ENCODE measurements at places on chromosomes 3 and 15.
A peak's percentile ranks its signal among the peaks of the same experiment; 100 is the strongest.

DNA sequence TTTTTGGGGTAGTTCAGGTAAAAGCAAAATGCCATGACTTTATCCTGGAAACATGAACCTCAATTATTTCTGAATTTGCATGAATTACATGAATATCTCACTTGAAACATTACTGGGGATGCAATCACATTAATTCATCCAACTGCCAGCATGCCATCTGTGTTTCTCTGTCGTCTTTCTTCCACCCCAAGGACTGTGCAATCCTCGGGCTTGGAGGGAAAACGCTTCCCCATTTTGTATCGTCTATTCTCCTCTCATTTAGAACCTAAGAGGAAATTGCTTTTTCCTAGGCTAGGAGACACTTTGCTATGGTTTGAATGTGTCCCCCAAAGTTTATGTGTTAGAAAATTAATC lies 109.4 kb downstream of the SQOR start:
- DNase-seq = no peak

GRCh38 chr15:76147906-76148570 lies 88.3 kb downstream of the TMEM266 start:
- peak; percentile 13 for DNase-seq

- DNase-seq = no peak
These were observed 260.6 kb downstream of the MEX3B start for GRCh38 chr15:81785181-81785580.

GRCh38 chr15:92062505-92062904 lies 209.0 kb downstream of the SLCO3A1 start:
- DNase-seq = no peak

- DNase-seq = no peak
These were observed 73.7 kb upstream of the WDR72 start for GRCh38 chr15:53833134-53833624.

- no peak for DNase-seq
These were observed 110.2 kb downstream of the RORA start for GRCh38 chr15:61118885-61119284.

DNA sequence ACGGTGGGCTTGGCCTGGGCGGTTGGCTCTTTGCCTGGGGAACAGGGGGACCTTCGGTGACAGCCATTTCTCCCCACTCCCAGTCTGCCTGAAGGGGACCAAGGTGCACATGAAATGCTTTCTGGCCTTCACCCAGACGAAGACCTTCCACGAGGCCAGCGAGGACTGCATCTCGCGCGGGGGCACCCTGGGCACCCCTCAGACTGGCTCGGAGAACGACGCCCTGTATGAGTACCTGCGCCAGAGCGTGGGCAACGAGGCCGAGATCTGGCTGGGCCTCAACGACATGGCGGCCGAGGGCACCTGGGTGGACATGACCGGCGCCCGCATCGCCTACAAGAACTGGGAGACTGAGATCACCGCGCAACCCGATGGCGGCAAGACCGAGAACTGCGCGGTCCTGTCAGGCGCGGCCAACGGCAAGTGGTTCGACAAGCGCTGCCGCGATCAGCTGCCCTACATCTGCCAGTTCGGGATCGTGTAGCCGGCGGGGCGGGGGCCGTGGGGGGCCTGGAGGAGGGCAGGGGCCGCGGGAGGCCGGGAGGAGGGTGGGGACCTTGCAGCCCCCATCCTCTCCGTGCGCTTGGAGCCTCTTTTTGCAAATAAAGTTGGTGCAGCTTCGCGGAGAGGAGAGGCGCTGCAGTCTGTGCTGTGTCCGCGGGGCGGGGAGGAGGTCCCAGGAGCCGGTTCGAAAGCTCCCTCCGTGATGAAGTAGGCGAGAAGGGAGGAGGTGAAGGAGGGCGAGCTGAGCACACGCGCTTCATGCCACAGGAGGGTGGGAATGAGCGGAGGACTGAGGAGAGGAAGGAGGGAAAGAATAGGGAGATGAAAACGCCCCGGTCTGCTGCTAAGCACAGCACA lies 9.6 kb downstream of the CLEC3B start:
- DNase-seq = no peak

- no peak for DNase-seq
These were observed 24.9 kb downstream of the SIAH2 start for GRCh38 chr3:150737874-150738679.

DNA sequence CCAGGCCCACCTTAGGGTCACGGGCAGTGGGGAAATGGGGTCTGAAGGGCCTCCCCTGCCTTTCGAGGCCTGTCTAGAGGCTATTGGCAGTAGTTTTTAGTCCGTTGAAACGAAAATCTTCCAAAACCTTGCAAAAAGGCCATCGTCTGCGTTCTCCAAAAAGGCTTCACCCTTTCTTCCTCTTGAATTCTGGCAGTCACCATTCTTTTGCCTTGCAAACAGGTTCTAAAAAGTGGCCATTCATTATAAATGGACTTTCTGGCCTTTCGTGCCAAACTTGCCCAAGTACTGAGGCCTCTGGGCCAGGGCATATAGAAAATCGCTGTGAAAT lies 367 bp upstream of the TARS3 start:
- DNase-seq = no peak

DNA sequence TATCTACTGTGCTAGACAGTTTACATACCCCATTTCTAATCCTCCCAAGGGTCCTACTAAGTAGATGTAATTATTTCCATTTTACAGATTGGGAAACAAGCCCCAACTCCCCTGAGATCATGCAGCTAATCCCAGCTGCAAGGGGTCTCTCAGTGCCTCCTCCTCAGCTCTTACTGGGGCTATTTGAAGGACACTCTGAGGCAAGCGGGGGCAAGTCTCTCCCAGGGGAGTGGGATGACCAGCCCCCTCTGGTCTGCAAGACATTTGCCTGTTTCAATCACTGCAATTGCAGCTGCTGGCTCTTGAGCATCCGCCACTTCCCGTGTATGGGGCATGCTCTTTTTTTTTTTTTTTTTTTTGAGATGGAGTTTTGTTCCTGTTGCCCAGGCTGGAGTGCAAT lies 11.4 kb downstream of the LAMP3 start:
- peak; percentile 96 for DNase-seq

DNA sequence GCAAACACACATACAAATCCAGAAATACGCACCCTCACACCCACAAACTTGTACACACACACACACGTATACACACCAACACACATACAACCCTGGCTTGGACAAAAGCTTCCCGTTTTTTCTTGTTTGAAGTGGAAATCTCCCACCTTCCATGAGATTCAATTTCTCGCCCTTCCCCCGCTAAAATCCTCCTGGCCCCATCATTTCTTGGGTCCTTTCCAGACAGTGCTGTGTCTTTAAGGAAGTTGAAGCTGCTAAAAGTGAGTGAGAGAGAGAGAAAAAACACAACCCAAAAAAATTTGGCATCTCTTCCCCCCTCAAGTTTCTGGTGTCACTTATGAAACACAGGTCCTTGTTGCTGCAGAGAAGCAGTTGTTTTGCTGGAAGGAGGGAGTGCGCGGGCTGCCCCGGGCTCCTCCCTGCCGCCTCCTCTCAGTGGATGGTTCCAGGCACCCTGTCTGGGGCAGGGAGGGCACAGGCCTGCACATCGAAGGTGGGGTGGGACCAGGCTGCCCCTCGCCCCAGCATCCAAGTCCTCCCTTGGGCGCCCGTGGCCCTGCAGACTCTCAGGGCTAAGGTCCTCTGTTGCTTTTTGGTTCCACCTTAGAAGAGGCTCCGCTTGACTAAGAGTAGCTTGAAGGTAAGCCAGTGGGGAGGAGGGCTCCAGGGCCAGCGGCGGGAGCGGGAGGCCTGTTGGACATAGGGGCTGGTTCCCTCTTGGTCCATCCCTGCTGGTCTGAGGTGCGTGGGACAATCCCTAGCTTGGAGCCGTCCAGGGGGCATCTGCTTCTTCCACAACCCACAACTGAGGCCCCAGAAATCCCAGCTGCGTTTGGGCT lies at the start of gene ISLR:
Gene ISLR, plus strand, starts transcription at position 331 of the 839 bp plus-strand sequence. CDS start 1,149 bp downstream, outside the sequence.
- DNase-seq = no peak

- DNase-seq = no peak
These were observed 82.3 kb downstream of the ST6GAL1 start for GRCh38 chr3:187012609-187013051.

GRCh38 chr3:16395212-16395611 lies 118.3 kb downstream of the RFTN1 start:
- DNase-seq = no peak

GRCh38 chr3:138329127-138329983 lies at the start of gene NME9:
Gene NME9 (minus strand): TSS chr3:138329851. CDS start chr3:138329335, 516 bp downstream.
- peak; percentile 96 for DNase-seq

- no peak for DNase-seq
These were observed 2.7 kb upstream of the WNT5A start for GRCh38 chr3:55489798-55490132.

DNA sequence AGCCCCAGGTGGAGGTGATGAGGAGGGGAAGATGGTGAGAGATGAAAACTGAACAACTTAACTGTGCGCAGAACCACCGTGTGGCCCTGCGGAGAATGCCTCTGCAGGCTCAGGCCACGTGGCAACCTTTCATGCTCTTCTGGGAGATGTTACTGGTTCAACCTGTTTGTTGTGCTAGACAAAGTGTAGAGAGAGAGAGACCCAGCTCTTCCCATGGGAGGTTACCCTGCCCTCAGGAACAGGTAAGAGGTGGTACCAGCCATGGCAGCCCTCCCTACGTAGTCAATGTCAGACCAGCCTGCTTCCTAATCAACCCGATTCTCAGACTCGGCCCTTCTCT lies 37.0 kb upstream of the HACD2 start:
- DNase-seq = no peak

- DNase-seq = peak; percentile 1
These were observed 364.9 kb upstream of the RBMS3 start for GRCh38 chr3:28915741-28916500.

GRCh38 chr3:45781271-45781670 lies 15.1 kb downstream of the SLC6A20 start:
- no peak for DNase-seq

DNA sequence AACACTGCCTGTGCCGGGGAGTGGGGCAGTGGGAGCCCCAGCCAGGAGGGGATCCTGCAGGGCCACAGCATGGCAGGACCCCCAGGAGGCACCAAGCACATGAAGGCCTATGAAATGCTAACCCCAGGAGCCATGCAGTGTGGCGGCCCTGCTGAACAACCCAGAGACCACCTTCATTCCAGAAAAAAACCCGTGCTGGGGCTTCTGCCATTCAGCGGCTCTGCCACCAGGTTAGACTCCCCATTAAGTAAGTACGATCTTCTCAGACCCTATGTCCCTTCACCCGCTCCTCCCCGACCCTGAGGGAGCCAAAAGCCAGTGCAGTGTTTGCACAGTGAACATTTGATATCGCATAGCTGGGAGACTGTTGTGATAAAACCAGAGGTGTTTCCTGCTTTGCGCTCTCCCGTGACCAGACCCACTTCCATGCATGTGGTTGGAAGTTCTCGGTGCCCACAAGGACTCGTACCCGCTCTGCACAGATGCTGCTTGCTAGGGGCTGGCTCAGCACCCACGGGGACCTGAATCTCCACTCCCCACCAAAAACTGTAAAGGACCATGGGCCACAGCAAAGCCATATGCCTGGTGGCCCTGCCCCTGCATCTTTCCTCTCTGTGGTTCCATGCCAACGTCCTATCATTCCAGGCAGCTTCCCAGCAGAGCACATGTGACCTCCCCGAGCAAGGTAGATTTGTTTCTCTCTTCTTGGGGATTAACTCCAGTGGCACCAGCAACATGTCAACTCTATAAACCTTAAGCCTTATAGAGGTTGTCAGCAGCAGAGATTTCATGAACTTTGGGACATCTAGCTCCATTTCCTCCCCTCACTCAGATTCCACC lies 5.3 kb downstream of the PLA2G4D start:
- no peak for DNase-seq

DNA sequence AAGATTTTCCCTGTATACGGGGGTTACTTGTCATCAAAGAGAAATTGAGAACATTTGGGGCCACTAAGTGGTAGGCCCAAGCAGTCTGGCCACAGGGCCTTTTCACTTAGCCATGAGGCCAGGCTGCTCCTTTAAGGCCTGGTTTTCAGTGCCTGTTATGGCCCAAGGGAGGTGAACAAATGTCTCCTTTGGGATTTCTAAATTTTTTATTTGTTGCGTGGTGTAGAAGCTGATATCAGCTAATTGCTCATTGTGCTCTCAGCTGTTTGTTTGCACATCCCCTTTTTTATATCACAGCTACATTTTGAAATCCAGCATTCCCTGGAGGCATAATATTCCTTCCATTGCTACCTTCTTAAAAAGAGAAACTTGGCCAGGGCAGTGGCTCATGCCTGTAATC lies 48.5 kb downstream of the RLBP1 start:
- peak; percentile 22 for DNase-seq

DNA sequence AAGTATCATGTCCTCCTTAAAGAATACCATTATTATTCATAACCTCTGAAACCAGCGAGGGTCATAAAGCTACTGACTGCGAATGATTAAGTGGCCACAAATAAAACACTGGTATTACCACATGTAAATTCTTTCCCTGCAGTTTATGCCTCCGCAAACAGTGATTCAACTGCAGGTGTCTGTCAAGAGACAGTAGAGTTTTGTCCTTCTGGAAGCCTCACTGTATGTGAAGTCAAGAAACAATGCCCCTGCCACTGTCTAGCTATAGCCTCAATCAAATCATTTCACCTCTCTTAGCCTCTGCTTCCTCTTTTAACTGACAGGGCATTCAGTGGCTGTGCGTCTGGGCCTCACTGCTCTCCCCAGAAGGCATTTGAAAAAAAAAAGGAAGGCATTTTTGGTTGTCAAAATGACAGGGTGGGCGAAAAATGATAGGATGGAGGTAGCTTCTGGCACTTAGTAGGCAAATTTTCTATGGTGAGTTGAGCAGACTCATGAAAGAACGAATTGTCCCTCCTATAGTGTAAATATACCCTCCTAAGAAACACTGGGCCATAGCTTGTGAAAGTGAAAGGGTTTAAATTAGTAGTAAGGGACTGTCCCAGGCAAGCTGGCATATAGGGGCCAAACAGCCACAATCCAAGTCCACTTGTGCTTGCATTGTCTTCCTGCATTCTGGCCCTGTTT lies 66.7 kb downstream of the FILIP1L start:
- DNase-seq = no peak

DNA sequence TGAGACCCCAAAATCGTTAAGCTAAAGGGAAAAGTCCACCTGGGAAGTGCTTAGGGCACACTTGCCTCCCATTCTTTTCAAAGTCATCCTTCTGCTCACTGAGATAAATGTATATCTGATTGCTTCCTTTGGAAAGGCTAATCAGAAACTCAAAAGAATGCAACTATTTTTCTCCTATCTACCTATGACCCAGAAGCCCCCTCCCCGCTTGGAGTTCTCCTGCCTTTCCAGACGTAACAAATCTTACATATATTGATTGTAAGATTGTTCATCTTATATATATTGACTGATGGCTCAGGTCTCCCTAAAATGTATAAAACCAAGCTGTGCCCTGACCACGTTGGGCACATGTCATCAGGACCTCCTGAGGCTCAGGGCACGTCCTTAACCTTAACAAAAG lies 56.8 kb upstream of the ACAN start:
- no peak for DNase-seq
